ENCODE measurements at places on chromosomes 11 and 22.

- H3K27ac ChIP-seq: no peak overlapping the region
- H3K4me3 ChIP-seq: no peak overlapping the region
- no peak for DNase-seq
- H3K27me3 ChIP-seq: no peaks in the 10 kb centered on the region
These were observed 289.5 kb downstream of the CADM1 start for GRCh38 chr11:115214644-115215234.

- no peaks in the 10 kb centered on the region for H3K4me1 ChIP-seq
- H3K36me3 ChIP-seq: no peaks in the 10 kb centered on the region
- DNase-seq: no peak
- no peaks in the 10 kb centered on the region for H3K27me3 ChIP-seq
- no peak overlapping the region for H3K27ac ChIP-seq
These were observed 342.8 kb upstream of the MTNR1B start for GRCh38 chr11:92626624-92627023.

DNA sequence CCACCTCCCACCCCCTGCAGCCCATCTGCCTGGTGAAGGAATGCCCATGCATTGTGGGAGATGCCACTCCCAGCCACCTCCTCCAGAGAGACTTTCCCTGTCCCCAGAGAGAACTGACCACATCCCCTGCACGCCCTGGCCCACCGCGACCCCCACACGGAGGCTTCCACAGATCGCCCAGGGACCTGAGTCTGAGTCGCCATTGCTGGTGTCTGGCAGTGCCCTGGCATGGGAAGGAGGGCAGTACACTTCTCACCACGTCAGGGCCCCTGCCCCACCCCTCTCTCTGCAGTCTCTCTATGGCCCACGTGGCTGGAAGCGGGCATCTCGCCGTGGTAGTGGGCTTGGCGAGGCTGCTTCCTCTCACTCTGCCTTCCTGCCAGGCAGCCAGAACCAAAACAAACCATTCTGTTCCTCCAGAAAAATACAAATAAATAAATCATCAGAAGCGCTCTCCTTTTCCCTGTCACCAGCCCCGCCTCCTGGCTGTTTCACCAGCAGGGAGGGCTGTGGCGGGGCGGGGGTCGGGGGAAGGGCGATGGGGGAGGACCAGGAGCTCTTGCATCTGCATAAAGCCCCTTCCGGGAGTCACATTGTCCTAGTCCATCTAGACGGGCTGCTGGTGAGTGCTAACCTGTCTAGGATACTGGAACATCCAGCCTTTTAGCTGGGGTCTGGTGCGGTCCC, 20.9 kb downstream of the SHISAL1 start:
- H3K27ac ChIP-seq: no peak overlapping the region
- no peak overlapping the region for H3K4me3 ChIP-seq
- no peak for DNase-seq
- H3K4me1 ChIP-seq: no peaks in the 10 kb centered on the region
- no peaks in the 10 kb centered on the region for H3K27me3 ChIP-seq
- no peaks in the 10 kb centered on the region for H3K36me3 ChIP-seq

GRCh38 chr22:50473855-50474671, 772 bp downstream of the SBF1 start:
- H3K27ac ChIP-seq: peak overlapping the region; percentile 91
- no peaks in the 10 kb centered on the region for H3K27me3 ChIP-seq
- peak overlapping the region; percentile 99 for H3K4me3 ChIP-seq
- peaks cover 54% of the 10 kb centered on the region for H3K4me1 ChIP-seq
- no peaks in the 10 kb centered on the region for H3K36me3 ChIP-seq

DNA sequence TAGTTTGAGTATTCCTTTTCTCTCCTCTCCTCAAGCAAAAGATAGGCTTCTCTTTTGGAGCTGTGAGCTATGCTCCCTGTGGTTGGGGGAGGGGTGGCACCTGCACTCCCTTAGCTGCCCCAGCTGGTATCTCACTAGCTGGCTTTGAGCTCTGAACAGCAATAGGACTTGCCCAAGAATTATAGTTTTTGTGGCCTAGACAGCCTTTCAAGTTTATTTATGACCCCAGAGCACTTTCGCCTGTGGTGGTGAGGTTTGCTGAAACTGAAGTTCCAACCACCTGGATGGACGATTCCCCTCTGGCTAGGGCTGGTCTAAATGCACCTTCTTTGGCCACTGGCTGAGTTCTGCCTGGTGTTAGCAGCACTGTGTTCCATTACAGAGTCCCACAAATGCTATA, 37.1 kb upstream of the SLC37A2 start:
- no peaks in the 10 kb centered on the region for H3K27me3 ChIP-seq
- no peak overlapping the region for H3K27ac ChIP-seq
- no peak overlapping the region for H3K4me3 ChIP-seq
- H3K36me3 ChIP-seq: no peaks in the 10 kb centered on the region
- DNase-seq: no peak

DNA sequence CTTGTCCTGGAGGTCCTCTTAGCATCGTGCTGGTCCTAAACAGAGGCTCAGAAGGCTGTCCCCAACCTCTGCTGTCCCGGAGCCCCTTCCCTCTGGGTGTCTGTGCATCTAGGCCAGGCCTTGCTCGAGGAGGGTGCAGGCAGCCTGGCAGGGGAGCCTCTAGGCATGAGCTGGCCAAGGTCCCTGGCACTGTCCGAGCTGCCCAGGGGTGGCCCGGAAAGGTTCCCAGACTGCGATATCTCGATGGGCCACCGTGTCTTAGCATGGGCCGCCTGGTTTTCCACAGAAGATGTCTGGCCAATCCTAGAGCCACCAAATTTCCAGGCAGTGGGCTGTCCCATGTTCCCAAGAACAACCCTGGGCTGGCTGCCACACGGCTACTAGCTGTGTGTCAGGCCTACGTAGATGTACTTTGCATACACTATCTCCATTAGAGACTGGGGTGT, 24.6 kb upstream of the SMIM38 start:
- DNase-seq: peak; percentile 83
- H3K4me1 ChIP-seq: peaks cover 27% of the 10 kb centered on the region
- H3K4me3 ChIP-seq: no peak overlapping the region

DNA sequence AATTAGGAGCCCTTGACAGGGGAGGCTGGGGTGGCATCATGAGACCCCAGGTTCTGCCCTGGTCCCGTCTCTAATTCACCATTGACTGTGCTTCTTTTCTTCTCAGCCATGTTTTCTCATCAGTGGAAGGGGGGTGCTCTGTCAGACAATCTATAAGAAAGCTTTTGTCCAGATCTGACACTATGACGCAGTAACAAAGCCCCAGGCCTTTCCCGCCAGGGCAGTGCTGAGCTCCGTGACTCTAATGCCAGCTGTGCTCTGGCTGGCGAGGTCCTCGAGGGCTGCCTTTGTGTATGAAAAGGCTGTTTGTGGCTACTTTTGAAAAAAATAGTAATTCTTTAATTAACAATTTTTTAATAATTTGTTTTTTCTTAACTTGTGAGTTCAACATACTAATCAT, 3.2 kb downstream of the CD6 start:
- H3K36me3 ChIP-seq: no peaks in the 10 kb centered on the region
- H3K4me3 ChIP-seq: no peak overlapping the region
- peak overlapping the region; percentile 31 for H3K27ac ChIP-seq
- H3K4me1 ChIP-seq: peaks cover 22% of the 10 kb centered on the region
- DNase-seq: peak; percentile 42

DNA sequence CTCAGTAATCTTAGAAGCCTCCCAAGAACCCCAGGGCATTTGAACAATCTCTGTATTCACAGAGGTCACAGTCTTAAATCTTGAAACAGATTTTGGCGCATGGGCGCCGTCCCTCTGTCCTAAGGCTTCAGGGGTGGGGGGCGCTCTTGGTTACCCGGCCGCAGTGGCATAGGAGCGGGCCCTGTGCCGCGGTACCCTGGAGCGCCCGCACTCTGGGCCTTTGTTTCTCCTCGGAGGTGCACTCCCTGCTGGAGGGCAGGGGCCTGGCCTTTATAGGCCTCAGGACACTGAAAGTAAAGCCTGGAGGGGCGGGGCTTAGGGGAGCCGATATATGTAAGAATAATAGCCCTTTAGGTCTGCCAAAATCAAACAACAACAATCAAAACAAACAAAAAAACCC, 197.3 kb upstream of the FOLH1 start:
- no peak overlapping the region for H3K4me3 ChIP-seq
- no peaks in the 10 kb centered on the region for H3K27me3 ChIP-seq
- no peaks in the 10 kb centered on the region for H3K4me1 ChIP-seq
- H3K36me3 ChIP-seq: no peaks in the 10 kb centered on the region
- H3K27ac ChIP-seq: no peak overlapping the region

DNA sequence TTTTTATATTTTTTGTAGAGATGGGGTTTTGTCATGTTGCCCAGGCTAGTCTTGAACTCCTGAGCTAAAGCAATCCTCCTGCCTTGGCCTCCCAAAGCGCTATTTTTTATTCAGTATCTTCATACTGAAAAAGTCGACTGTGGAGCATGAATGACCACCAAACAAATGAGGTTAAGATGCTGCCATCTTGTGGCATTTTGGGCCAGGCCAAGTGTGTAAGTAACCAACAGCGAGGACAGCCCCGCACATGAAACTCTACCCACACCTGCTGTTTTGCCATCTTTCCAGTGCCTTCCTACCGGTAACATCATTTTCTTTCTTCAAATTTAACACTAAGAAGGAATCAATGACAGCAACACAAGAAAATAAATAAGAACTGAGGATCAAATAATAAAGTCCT, 32.2 kb upstream of the AQP11 start:
- no peak overlapping the region for H3K27ac ChIP-seq
- no peaks in the 10 kb centered on the region for H3K4me1 ChIP-seq
- no peaks in the 10 kb centered on the region for H3K27me3 ChIP-seq
- no peaks in the 10 kb centered on the region for H3K36me3 ChIP-seq
- H3K4me3 ChIP-seq: no peak overlapping the region

DNA sequence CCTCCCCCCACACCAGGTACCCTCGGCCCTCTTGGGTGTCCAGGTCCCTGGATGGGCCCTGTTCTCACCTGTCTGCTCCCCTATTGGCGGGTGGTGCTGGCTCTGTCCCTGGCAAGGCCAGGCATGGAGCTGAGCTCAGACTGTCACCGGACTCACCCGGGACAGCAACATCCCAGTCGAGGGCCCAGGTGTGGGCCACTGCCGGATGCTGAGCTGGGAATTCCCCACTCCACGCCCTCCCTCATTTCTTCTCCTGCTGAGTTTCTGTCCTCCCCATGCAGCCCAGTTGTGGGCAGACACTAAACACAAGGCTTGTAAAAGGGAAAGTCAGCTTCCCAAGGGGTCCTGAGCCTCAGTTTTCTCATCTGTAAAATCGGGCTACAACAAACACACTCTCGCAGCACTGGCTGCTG, 2.0 kb upstream of the AP5B1 start:
- no peak for DNase-seq
- no peak overlapping the region for H3K27ac ChIP-seq
- H3K4me3 ChIP-seq: no peak overlapping the region
- peaks cover 15% of the 10 kb centered on the region for H3K36me3 ChIP-seq

DNA sequence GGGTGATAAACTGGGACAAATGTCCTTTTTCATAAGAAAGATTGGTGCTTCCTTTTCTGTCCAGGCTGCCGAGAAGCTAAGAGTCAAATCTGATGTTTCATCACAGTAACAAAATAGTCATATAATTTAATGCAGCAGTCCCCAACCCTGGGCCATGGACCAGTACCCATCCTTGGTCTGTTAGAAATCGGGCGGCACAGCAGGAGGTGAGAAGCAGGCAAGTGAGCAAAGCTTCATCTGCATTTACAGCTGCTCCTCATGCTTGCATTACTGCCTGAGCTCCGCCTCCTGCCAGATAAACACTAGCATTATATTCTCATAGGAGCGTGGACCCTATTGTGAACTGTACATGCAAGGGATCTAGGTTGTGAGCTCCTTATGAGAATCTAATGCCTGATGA, 26.2 kb downstream of the PRR14L start:
- H3K4me1 ChIP-seq: no peaks in the 10 kb centered on the region
- H3K27ac ChIP-seq: no peak overlapping the region
- DNase-seq: no peak
- H3K27me3 ChIP-seq: no peaks in the 10 kb centered on the region

DNA sequence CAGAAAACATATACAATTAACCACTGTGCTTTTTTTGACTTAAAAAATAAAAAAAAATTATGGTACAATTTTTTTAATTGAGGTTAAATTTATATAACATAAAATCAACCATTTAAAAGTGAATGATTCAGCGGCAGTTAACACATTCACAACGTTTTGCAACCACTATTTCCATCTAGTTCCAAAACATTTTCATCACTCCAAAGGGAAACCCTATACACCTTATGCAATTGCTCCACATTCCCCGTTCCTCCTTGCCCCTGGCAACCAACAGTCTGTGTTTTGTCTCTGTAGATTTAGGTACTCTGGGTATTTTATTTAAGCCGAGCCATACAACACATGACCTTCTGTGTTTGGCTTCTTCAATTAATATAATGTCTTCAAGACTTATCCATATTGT, 15.3 kb downstream of the DDI1 start:
- H3K4me3 ChIP-seq: no peak overlapping the region
- peaks cover 8% of the 10 kb centered on the region for H3K4me1 ChIP-seq
- H3K36me3 ChIP-seq: no peaks in the 10 kb centered on the region
- H3K27me3 ChIP-seq: no peaks in the 10 kb centered on the region

DNA sequence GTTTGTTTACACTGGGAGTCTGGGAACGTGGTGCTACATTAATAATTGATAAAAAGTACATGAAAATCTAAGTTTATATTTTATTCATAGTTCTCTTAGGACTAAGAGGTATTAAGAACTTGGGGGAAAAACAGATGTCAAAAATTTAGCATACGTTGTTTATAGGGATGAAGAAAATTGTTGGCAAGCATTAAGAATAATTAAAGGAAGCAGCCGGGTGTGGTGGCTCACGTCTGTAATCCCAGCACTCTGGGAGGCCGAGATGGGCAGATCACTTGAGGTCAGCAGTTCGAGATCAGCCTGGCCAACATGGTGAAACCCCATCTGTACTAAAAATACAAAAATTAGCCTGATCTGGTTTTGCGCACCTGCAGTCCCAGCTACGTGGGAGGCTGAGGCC, 60.7 kb upstream of the ADORA2A start:
- no peak for DNase-seq
- H3K27me3 ChIP-seq: no peaks in the 10 kb centered on the region
- no peaks in the 10 kb centered on the region for H3K4me1 ChIP-seq
- H3K27ac ChIP-seq: no peak overlapping the region
- no peak overlapping the region for H3K4me3 ChIP-seq
- H3K36me3 ChIP-seq: peaks cover 98% of the 10 kb centered on the region

DNA sequence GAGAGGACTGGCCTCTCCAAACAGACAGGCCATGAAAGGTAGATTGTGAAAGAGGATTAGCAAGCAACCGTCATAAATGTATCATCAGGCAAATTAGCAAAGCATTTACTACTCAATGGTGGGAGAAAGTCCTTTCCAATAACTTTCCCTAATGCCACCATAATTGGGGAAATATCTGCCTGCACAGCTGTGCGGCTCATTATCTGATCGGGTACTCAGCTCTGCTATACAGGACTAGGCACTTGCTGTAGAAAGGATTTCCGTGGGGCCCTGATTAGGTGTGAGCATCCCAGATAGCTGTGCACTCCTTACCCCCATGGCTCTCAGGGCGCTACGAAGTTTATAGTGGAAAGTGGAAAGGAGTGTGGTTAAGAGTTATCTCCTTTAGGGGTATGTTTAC, 309.7 kb upstream of the PLET1 start:
- peaks cover 8% of the 10 kb centered on the region for H3K4me1 ChIP-seq
- H3K36me3 ChIP-seq: no peaks in the 10 kb centered on the region
- no peak overlapping the region for H3K4me3 ChIP-seq
- H3K27ac ChIP-seq: no peak overlapping the region

All from stomach (tissue), 19 donors.